GM12878 (cell line): ENCODE measurements at places on chromosomes 3 and 15. TPM values are rescaled to one million over a fixed set of nuclear protein-coding genes. Genes with fewer than 3 reads are reported as not detected.

GRCh38 chr3:153215966-153216365 lies 53.9 kb downstream of the RAP2B start:
- DNase-seq: no peak
- no peak overlapping the region for H3K4me3 ChIP-seq
- no peaks in the 10 kb centered on the region for H3K4me1 ChIP-seq

GRCh38 chr15:59622289-59622688 lies 10.7 kb downstream of the GCNT3 start:
- H3K4me1 ChIP-seq: no peaks in the 10 kb centered on the region
- no peaks in the 10 kb centered on the region for H3K27me3 ChIP-seq
- H3K4me3 ChIP-seq: no peak overlapping the region
- no peak overlapping the region for H3K27ac ChIP-seq
- no peaks in the 10 kb centered on the region for H3K36me3 ChIP-seq

DNA sequence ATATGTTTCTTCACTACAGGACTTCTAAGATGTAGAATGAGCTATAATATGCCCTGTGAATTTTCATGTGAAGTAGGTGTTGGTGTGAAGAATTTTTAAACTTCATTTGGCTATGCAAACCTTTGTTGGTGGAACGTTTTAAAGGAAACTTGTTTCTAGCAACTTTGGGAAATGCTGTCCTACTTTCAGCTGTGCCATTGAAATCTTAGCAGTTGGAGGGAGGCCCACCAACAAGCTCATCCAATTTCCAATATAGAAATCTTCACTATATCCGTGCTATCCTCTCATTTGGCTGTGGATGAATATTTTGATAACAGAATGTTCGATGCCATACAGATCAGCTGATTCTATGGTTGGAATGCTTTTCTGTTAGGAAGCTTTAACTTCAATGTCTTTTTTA lies 51.3 kb downstream of the GRM7 start:
- no peaks in the 10 kb centered on the region for H3K27me3 ChIP-seq
- no peaks in the 10 kb centered on the region for H3K36me3 ChIP-seq
- DNase-seq: no peak
- H3K4me1 ChIP-seq: no peaks in the 10 kb centered on the region
- H3K4me3 ChIP-seq: no peak overlapping the region
- H3K27ac ChIP-seq: no peak overlapping the region

DNA sequence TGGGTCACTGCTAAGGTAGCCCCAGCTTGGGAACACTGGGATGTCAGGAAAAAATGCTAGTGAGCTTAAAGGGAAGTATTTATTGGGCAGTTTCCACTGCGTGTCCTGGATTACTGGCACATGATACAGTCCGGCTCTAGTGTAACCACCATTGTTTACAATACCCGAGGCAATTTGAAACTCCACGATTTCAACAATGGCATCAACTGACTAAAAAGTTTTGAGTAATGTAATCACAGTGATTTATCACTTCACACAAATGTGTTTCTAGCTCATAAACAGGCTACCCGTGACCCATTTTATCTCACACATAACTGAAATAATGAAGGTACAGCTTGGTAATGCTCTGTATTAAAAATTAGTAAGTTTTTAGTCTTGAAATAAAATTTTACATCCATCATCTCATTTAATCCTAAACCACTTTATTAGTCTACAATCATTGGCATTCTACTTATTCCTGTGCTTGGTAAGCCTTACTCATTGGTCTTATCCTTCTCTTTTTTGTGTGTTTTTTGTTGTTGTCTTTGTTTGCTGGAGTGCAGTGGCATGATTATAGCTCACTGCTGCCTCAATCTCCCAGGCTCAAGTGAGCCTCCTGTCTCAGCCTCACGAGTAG lies 7.6 kb downstream of the ZMAT3 start:
- DNase-seq: no peak
- H3K36me3 ChIP-seq: peaks cover 19% of the 10 kb centered on the region; the same call in 1 of the 2 replicates
- no peaks in the 10 kb centered on the region for H3K27me3 ChIP-seq
- H3K4me1 ChIP-seq: no peaks in the 10 kb centered on the region; the same call in 1 of the 2 replicates
- H3K4me3 ChIP-seq: peak overlapping the region; percentile 28; the same call in 1 of the 2 replicates

Gene CGNL1
- 0.08 and 0.10 TPM in 2 replicates for total RNA-seq

DNA sequence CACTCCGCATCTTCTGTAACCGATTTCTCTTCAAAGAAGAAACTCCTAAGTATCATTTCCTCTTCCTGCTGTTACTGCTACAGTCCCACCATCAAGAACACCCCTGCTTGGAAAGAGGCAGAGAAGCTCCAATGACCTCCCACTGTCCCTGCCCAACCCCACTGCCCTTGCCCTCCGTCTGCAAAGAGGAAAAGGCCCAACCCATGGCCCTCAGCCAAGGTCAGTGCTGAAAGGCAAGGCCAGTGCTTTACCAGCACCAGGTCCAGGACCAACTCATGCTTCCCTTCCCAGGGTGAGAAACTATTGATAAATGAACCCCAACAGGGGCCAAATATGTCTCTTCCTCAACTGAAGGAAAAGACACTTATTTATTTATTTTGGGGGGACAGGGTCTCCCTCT lies 22.5 kb downstream of the FAM240A start:
- H3K27ac ChIP-seq: no peak overlapping the region
- H3K27me3 ChIP-seq: no peaks in the 10 kb centered on the region
- no peaks in the 10 kb centered on the region for H3K4me1 ChIP-seq
- DNase-seq: no peak
- H3K36me3 ChIP-seq: no peaks in the 10 kb centered on the region
- no peak overlapping the region for H3K4me3 ChIP-seq

Gene ALDH1L1
- total RNA-seq: 0.46 and 1.0 TPM in 2 replicates
